ENCODE measurements at places on chromosomes 1 and 21.
A peak's percentile ranks its signal among the peaks of the same experiment; 100 is the strongest.

- no peak for DNase-seq
Measured at GRCh38 chr1:179818743-179819173, 58.8 kb downstream of the TOR1AIP2 start.

DNA sequence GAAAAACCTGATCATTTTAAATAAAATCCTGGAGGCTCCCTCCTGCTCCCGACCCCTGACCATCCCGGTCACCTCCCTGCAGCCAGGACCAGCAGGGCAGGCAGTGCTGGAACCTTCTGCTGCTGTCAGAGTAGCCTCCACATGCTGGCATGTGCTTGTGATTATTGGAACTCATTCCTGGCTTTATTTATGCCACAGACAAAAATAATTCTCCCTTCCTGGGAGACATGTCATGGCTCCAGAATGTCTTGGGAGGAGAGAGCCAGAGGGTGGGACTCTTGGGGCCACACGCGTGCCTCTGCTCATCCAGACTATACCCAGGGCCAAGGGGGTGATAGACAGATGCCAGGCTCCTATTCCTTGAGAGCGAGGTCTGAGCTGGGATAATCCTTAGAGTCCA, 183.6 kb upstream of the RAB4A start:
- DNase-seq, result no peak

DNA sequence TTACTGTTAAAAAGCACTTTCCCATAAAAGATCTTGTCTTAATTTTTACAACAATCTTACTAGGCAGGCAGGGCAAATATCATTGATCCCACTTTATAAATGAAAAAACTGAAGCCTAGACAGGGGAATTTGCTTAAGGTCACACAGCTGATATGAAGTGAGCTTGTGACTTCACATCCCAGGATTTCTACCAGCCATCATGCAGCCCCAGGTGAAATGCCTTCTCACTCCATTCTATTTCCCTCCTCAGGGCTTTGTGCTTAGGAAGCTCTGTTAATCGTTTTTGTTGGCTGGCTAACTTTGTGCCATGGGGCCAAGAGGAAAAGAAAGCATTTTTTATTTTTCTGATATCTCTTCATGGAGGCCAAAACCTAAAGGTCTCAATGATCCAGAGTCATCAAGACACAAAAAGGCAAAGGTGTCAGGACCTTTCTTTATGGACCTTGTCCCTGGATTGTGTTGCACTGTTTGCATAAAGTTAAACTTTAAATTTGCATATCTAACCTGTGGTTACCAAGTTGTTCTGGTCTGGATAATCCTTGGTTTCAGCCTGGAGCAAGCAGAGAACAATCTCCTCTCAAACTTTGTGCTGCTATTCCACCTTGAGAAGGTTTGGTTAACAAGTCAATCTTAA, 44.8 kb upstream of the ZNF326 start:
- no peak for DNase-seq

GRCh38 chr1:172002725-172003345, 161.5 kb downstream of the DNM3 start:
- no peak for DNase-seq

GRCh38 chr1:20210736-20211460, 24.6 kb upstream of the PLA2G2C start:
- no peak for DNase-seq

GRCh38 chr1:183656355-183656754, 3.2 kb upstream of the APOBEC4 start:
- DNase-seq, result no peak

DNA sequence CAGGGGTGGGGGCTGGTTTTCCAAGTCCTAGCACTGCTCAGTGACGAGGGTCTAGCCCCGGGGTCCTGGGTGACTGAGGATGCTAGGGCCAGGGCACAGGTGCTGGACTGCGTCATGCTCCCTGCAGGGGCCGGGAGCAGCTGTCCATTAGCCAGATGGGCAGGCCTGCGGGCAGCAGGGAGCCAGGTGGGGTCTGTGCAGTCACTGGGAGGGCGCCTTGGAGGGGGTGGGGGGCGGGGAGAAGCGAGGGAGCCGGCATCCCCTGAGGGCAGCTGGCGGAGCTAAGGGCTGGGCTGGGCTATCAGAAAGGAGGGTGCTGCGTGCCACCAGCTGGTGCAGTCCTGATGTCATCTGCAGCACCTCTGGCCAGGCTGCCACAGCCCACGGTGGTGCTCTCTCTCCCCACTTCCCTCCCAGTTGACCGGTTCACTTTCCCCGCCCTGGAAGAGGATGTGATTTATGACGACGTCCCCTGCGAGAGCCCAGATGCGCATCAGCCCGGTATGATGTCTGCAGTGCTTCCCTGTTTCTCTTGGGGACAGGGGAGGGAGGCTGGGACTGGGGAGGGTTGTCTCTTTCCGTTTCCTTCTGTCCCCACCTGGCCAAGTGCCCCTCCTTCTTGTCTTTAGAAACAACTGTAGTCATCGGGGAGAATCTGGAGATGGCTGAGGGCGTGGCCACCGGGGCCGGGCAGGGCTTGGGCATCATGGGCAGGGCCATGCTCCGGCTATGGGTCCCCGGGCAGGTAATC, 63.8 kb downstream of the ARHGEF10L start:
- no peak for DNase-seq

- peak; percentile 72 for DNase-seq
Measured at GRCh38 chr1:35568975-35569395, 4.1 kb upstream of the TFAP2E start.

All from Right ventricle myocardium inferior (tissue), 1 donor.